NCI-H2029 (cell line): ENCODE measurements at places on chromosomes 1 and 21.

DNA sequence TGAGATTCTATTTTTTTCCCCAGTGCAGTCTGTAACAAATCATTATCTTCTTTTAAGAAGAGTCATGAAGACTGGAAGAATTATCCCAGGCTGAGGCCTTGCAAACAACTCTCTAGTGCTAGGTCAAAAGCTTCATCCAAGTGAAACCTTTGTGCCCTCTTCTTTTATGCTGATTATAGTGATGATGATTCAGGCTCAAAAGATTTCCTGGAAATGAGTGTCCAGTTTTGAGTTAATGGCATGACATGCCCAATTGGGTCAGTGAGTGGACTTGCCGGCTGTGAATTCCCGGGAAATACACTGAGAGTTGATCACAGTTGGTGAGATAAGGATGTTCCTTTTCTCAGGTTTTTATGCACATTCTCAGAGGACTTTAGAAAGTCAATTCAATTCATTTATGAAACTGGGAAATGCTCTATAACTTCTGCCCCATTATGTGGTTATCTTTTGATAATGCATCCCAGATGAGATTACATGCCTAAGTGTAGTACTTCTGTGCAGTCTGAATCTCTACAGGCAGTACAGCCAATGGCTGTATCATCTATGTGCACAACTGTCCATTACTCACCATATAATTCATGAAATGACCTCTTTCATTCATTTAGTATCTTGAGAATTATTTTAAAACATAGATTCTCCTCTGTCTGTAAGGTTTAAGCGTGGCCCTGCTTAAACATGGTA is 66.2 kb downstream of the S1PR1 start:
- DNase-seq, result no peak

DNA sequence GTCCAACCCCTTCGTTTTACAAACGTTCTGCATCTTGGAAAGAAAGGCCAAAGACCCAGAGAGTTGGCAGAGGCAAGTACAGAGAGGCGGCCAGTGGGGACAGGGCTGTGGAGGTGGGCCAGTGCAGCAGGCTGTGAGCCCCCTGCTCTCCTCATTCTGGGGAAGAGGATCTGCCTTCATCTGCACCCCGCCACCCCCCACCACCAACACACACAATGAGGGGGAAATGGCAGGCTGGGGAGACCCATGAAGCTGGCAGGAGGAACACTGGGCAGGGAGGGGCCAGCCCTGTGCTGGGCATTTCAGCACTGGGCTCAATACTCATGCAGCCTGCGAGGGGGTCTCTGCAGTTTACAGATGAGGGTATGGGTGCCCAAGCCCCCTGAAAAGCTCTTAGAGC is 14.6 kb downstream of the STMN1 start:
- DNase-seq, result no peak

DNA sequence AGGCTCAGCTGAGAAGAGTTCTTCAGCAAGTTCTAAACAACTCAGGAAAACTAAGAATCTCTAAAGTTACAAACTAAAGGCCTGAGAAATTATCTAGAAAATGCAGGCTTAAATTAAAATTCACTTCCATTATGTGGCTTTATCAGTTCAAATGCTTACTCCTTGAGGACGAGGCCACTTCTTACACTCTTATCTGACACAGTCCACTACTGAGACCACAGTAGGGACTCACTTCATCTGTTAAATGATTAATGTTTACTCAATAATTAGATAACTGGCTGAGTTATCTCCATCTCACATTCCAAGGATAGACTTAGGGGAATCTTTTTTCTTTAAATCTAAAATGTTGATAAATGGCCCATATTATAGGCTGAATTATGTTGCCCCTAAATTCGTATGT is 1.6 kb downstream of the C1orf141 start:
- no peak for DNase-seq

GRCh38 chr1:112579801-112580510 is 39.0 kb downstream of the ST7L start:
- DNase-seq, result no peak

DNA sequence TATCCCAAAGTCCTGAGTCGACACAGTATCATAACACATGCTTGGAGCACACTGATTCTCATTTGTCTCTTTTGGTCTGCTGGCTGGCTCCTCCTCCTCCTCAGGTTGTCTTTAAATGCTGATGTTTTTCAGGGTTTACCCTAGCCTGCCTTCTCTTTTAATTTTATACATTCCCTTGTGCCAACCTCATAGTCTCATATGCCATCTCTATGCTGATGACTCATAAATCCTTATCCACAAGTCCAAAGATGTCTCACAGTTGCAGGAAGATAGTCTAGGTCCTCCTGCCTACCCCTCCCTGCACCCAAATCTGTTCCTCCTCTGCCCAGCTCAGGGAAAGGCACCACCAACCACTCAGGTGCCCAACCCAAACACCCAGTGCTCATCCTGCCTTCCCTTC is 108.3 kb downstream of the SIPA1L2 start:
- DNase-seq, result no peak

DNA sequence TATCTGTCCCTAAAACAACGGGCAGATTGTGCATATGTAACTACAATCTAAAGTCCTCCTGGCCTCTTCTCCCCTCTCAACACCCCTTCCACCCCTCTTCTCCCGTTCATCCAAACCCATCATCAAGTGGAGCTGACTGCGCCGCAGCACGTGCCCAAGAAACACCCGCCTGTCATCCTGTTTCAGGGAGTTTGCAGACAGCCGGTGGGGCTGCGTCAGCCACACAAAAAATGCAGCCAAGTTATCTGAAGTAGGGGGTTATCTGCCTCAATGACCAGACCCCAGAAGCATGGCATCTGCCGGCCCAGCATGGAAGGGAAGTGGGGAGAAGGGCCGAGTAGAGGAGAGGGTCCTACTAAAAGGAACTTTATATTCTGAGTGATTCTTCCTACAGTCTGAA is 49.0 kb downstream of the GPR161 start:
- no peak for DNase-seq

- no peak for DNase-seq
Measured at GRCh38 chr1:20508411-20508771, 440 bp upstream of the MUL1 start.

DNA sequence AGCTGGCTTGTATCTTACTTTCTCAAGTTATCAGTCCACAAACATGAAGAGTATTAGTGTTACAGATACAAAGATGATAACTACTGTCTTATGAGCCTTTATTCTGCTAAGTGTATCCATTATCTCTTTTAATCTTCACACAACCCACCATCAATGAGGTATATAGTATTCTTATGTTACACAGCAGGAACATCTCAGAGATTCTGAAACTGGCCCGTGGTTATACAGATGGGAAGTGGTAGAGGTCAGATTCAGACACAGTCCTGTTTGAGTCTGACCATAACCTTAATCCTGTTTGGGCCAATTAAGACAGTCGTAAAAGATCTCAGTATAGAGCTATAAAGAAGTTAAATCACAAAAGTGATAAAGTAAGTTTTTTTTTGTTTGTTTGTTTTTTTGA is 5.1 kb upstream of the TMEM269 start:
- DNase-seq, result no peak

- peak; percentile 44 for DNase-seq
Measured at GRCh38 chr1:232384171-232384883, 245.6 kb downstream of the SIPA1L2 start.

- DNase-seq, result no peak
Measured at GRCh38 chr21:41600556-41600955, 92.6 kb upstream of the TMPRSS2 start.

DNA sequence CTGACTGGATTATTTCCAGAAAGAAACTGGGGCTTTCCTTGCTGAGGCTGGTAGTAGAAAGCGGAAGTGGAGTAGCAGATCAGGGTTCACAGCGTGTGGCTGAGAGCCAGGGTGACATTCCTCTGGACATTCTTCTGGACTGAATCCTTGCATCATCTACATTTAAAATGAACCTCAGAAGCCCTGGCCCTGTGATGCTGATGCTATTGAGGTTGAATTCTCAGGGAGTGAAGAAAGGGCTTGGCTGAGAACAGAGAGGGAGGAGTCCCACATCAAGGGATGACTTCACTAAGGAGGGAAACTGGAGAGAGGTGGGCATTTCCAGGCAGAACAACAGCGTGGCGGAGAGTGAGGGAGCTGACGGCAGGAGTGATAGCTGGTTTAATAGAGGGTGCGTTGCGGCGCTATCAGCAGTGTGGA is 102.3 kb upstream of the LMO4 start:
- DNase-seq, result no peak

DNA sequence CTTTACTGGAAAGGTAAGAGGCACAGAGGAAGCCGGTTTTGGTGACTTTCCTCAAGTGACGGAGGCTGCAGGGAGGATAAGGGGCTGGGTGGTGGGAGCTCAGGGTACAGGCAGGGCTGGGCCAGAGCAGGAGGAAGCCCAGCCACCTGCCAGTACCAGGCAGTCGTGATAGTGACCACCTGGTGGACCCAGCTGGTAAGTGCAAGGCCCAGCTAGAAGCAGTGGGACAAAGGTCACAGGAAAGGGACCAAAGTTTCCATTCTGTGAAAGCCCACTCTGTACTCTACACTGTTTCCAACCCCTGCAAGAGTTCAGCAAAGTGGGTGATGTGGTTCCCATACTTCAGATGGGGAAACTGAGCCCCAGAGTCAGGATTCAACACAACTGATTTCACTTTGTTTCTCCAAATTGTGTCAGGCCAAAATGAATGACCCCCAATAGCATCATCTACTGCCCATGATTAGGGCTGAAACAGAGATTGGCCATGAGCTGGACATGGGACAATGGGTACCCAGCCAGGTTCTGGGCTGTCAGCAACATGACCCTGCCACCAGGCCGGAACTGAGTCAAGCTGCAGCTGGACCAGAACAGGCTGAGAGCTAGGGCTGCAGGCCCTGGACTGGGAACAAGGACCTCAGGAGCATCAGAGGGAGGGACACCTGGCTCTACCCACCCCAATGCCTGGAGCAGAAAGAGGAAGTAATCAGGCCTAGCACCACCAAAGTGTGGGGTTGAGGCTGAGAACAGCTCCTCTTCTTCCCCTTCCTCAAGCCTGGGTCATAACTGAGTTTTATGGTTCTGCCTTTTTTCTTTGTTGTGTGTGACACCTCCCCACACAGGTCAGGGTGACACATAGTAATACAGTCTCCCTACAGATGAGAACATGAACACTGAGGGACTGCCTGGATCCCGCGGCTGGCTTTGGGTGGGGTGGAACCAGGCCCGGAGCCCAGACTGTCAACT is 50.2 kb downstream of the KCNN3 start:
- DNase-seq, result no peak
